ENCODE measurements at places on chromosomes 6 and 20.

DNA sequence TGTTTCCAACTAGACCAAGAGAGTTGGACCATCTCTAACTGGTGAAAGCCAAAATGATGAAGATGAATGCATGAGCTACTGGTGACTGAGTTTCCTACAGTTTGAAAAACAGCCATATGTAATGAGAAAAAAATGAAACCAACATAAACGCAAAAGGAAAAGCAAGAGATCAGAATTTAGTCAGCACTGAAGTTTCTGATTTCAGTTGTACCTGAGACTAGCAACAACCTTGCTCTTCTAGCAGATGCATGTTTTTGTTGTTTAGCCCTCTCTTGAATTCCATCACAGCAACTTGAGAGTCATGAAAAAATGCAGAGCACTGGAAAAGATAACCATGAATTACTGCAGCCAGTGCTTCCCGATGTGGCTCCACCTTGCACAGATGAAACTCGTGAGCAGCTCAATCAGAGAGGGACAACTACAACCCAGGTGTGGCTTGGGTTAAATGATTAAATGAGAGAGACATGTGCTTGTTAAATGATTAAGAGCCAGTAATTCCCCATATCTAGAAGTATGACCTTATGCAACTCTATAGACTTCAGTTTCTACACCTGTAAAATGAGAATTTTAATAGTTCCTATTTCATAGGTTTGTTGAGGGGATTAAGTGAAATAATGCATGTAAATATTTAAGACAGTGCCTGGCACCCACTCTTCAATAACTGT lies 104.8 kb downstream of the ELOVL4 start:
- DNase-seq = no peak

DNA sequence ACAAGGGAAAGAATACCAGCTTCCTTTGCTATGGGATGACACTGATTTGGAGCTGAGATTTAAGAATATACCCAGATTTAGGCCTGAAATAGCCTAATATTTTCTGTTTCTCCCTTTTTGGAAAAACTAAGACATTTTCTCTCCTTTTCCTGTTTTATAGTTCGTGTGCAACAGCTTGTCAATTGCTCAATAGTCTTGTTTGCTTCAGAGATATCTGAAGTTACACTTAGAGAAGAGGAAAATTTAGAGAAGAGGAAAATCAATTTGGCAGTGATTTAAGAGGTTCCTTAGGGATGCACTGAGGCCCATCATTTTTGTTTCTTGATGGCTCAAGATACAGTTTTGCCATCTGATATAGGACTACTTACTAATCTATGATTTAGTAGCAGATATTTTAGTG lies 398.6 kb downstream of the RFPL4B start:
- DNase-seq = no peak

DNA sequence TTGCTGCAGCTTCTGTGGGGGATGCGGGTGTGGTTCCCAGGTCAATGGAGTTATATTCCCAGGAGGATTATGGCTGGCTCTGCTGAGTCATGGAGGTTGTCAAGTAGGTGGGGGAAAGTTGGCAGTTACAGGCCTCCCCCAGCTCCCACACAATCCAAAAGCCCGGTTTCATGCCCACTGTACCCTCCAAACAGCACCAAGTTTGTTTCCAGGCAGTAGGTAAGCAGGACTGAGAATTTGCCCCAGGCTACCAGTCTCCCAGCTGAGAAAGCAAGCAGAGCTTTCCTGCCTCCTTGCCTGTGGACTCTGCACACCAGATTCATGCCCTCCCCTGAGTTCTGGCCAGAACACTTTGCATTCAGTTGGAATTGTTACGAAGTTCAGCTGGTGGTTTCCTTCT lies 578.2 kb downstream of the MEI4 start:
- no peak for DNase-seq

GRCh38 chr6:8657522-8657921 lies 222.2 kb upstream of the SLC35B3 start:
- no peak for DNase-seq

- no peak for DNase-seq
Measured at GRCh38 chr20:62637110-62637509, 5.2 kb upstream of the SLCO4A1 start.

GRCh38 chr6:97186416-97186999 lies 96.5 kb downstream of the MMS22L start:
- peak; percentile 6 for DNase-seq

DNA sequence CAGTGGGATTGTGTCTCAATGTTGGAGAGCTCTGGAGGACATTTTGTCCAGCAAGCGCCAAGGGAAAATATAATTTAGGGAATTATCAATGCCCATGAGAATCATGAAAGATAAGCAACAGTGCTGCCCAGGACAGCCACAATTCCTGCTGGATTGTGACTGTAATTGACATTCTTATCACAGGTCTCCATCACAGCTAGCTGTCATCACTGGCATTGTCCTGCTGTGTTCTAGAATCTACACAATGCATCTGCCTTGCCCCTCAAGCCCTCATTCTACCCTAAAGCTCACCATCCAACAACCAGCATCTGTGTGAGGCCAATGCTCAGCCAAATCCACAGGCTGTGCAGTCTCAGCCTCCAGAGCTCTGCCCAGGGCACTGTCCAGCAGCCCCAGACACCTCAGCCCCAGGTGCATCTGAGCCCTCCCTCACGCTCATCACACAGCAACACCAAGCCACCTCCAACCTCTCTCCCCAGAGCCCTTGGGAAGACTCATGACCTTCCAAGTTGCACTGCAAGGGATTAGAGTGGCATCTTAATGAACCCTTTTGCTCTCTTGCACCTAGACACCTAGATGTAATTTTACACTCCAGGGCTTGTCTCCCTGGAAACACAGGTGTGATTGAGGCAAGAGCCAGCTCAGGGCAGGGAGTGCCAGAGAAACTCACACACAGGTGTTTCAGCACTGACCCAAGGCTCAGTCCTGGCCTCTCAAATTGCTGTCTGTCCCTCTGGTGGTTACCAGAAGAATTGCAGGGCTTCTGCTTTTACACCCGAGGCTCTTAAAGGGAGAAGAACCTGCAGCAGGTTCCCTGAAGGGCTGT lies 85.2 kb upstream of the PHACTR3 start:
- peak; percentile 79 for DNase-seq

GRCh38 chr6:25248123-25248522 lies 31.1 kb upstream of the CARMIL1 start:
- no peak for DNase-seq

- no peak for DNase-seq
Measured at GRCh38 chr6:106748547-106749207, 119.3 kb downstream of the QRSL1 start.

DNA sequence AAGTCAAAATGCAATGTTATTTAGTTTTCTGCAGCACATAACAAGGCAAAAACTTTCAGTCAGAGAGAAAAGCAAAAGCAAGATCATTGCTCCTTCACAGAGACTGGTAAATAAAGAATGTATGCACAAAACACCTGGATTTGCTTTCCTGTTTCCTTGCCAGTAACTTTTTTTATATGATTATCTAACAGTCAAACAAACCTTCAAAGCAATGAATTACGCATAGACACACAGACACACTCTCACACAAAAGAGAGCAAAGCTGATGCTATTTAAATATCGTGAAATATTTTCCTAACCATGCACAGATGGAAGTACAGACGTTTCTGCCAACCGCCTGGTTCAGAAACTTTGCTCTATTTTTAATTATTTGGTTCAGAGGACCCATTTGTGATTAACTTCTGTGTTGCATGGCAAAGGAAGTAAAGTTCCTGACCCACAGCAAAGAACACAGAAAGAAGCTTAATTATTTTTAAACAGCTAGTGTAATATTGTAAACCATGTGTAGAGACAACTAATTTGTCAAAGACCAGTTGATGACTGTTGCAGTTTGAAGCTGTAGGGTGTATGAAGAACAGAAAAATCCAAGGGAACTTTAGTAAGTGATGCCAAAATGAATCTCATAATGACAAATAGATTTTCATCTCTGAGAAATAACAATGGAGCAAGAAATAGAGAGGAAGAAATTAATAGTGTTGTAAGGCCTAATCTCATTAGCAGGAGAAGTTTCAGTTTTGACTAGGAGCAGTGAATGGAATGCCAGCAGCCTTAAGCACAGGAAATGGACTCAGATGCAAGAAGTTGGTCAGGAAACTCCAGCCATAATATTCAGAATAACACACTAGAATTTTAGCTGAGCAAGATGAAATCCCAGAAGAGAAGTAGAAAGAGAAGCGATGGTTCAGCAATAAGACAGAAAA lies 24.1 kb downstream of the ATXN1 start:
- DNase-seq = no peak

- DNase-seq = no peak
Measured at GRCh38 chr6:135555550-135555949, 58.0 kb upstream of the AHI1 start.

GRCh38 chr6:4896401-4896800 lies 107.4 kb downstream of the RPP40 start:
- no peak for DNase-seq

DNA sequence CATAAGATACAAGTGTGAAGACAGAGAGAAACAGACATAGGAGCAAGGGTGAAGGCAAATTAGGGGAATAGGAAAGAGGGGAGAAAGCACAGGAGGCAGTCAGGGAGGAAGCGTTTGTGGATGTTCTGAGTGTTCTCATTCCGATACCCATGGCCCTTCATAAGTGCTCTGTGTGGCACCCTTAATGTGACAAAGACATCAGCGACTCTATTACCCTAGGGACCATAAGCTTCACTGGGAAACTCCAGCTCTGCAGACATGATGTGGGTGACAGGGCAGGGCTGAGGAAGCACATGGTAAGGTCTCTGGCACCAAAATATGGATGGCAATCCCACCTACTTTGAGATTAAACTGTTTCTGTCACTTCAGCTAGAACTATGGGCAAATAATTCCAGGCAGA lies 33.0 kb downstream of the F13A1 start:
- no peak for DNase-seq

- no peak for DNase-seq
Measured at GRCh38 chr6:158311626-158312025, 639 bp upstream of the TULP4 start.

DNA sequence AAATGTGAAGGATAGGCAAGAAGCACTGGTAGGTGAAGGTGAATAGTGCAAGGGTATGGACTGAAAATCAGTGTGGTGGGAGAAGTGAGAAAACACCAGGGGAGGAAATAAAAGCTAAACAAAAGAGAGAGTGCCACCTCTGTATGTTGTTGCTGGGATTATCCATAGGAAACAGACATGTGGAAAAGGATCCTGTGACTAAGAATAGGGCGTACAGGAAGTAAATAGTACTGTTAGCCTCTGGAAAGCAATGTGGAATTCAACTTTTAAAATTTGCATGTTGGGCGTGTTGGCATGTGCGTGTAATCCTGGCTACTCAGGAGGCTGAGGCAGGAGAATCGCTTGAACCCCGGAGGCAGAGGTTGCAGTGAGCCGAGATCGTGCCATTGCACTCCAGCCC lies 661.7 kb downstream of the KIF16B start:
- DNase-seq = no peak

- DNase-seq = no peak
Measured at GRCh38 chr20:45944151-45944964, 9.9 kb downstream of the PCIF1 start.

- DNase-seq = peak; percentile 41
Measured at GRCh38 chr6:35024551-35025054, 116.5 kb downstream of the TCP11 start.

GRCh38 chr6:14948586-14949245 lies 297.2 kb upstream of the JARID2 start:
- DNase-seq = no peak

- no peak for DNase-seq
Measured at GRCh38 chr6:79878142-79878748, 69.1 kb downstream of the ELOVL4 start.

- no peak for DNase-seq
Measured at GRCh38 chr6:106976270-106976669, 1.7 kb upstream of the CD24 start.

GRCh38 chr20:50223039-50224005 lies 32.7 kb downstream of the CEBPB start:
- DNase-seq = no peak

DNA sequence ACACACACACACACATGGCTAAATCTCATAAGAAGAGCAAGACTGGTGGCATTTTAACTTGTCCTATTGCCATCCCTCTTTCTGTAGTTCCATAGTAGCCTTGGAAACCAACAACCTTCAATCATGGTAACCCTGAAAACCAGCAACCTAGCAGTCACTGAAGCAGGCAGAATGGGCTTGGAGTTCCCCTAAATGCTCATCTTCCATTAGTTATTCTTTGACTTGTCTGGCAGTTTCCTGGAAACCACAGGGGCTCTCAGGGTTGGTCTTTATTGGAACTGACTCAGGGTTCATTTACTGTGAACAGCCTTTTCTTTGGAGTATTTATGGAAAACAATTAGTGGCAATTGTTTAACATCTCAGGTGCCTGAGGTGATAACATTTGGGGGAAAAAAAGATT lies 19.4 kb upstream of the BRPF3 start:
- no peak for DNase-seq

DNA sequence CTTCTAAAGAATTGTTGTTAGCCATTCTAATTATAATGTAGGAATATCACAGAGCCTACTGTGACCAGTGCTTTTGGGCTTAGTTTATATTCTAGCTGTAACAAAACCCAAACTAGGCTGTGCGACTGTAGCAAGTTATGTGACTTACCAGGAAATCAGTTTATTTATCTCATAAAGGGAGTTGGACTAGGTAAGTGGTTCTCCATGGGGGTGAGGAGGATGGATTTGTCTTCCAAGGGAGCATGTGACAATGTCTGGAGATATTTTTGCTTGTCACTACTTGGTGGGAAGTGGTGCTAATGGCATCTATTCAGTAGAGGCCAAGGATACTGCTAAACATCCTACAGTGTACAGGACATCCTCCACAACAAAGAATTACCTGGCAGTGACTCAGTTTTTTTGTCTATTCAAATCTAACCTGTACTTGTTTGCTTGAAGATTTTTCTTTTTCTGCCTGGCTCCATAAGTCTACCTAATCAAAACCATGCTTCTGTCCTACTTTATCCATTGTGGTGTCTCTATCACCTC lies 32.5 kb downstream of the ZFAND3 start:
- DNase-seq = no peak

GRCh38 chr6:143767433-143767832 lies 75.7 kb upstream of the LTV1 start:
- DNase-seq = no peak

DNA sequence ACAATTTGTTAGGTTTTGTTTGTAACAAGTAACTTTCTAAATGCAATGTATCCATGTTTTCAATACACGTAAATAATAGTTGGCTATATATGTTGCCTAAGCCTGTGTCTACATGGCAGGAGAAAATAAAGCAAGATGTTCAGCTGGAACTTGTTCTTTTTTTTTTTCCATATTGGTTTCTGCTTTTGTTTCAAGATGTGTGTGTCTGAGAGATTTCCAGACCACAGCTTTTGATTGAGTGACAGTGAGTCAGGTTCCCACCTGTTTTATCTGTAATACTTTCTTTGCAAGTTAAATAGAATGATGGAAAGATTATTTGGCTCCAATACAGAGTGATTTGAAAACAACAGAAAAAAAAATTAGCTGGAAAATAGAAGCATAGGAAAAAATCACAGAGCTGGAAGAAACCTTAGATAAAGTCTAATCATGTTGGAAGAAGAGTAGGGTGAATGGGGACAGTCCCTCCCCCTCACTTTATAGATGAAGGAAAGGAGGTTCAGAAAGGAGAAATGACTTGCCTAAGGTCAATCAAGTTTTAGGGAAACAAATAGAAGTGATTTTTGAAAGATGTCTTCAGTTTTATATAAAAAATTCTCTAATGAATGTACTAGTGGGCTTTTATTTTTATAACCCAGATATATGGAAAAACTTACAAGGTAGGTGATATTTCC lies 150.9 kb upstream of the STMND1 start:
- no peak for DNase-seq
